ENCODE measurements at places on chromosomes 5 and 9.

DNA sequence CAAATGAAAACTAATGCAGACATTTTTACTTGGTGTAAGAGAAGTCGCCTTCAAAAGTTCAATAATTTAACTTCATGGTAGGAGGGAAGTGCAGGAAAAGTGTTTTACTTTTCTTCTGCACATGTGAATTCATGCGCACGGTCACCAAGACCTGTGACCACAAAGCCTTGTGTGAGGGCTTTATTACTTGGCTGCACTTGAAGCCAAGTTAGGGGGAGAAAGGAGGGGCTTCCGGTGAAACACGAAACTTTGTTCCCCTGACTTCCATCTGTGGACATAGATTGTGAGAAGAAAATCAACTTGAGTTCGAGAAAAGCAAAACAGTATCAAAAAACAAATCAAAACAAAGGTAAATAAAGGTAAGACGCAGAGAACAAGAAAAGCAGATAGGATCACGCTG, 239.9 kb downstream of the ROR2 start:
- no peak for DNase-seq

- DNase-seq: no peak
These were observed 48.8 kb upstream of the GOLPH3 start for GRCh38 chr5:32222723-32223470.

DNA sequence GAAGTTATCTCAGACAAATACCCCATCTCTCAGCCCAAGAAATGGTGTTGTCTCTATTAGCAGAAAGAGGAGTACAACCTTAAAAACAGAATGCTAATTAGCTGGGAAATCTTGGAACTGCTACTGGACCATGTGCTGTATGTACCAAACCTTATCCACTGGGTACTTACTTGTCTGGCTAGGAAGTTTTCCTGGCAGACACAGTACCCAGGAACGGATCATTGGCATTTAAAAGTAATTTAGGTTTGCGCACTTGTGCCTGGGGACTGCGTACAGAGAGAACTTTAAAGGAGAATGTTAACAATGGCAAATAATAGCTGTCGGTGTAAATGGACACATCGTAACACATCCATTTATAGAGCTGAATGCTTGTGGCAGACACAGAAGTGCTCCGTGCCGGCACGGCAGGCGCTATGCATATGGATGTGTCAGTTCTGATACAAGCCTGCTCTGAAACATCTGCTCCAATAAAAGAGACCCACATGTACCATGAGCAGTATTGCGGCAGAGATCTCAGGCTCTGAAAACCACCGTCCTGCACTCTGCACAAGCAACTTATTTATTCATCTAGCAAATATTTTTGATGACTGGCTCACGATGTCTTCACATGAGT, 290.6 kb upstream of the PANK3 start:
- DNase-seq: no peak

- no peak for DNase-seq
These were observed 3.0 kb upstream of the UBE2R2 start for GRCh38 chr9:33813712-33814641.

DNA sequence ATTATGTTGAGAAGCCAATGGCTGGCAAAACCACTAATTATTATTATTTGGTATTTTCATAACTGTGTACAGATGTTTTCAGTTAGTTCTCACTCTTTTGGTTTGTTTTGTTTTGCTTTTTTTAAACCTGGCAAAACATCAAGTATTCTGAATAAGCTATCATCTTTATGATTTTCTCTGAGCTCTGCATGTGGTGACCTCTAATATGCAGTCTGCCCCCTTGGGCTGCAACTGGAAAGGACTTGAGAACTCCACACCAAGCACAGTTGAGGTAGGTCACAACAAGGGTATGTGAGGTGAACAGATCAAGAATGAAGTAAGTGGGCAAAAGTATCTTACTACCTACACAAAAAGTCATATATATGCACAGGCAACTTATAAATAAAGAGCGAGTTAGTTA, 202.2 kb downstream of the NFIB start:
- DNase-seq: no peak

DNA sequence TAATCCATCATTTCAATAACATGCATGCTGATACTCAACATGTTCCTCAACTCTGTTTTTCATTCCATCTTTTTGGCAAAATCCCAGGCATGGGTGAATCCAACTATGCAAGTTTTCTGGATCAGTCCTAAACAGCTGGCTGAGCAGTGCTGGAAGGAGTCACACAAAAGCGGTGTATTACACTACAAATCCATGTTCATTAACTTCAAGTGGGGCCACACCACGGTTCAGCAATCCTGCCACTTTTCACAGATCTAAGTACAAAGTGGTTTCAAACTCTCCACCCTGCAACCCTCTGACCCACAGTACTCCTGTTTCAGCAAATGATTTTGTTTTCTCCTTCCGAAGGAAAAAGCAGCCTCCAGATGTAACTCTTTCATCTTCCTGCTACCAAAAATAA, 222.5 kb downstream of the EPB41L4A start:
- DNase-seq: no peak

- no peak for DNase-seq
These were observed 130.3 kb downstream of the RGS3 start for GRCh38 chr9:113593682-113594281.

DNA sequence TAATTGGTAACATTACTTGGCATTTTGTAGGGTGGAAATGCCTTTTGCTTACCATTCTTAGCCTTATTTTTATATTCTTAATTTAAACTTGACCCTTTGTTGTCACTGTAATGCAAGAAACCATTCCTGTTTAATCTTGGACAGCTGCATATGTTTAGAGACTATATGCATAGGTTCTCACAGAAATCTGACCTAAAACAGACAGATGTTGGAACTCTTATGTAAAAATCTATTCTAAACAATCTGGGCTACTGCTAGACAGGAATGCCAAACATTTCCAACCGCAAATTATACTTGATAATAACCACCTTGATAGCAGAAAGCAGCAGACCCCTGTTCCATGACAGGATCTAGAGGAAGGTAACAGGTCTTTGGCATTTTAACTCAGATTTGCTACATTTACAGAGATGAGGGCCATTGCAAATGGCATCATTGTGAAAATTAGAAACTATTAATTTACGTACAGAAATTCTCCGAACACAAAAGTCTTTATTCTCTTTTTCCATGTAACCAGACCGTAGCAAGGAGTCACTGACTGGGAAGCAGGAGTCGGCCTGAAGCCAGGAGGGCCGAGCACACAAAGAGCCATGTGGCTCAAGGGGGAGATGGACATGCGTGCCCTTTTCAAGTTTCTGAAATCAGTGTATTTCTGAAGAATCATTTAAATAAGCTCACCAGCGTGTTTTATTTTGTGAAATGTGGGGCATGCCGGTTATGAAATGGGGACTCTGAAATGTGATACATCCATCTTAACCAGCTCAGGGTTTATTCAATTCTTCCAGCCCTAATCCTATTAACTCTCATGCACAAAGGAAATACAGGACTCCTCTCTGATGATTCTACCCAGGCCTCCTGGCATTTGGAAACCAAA, 139.3 kb downstream of the AOPEP start:
- no peak for DNase-seq

DNA sequence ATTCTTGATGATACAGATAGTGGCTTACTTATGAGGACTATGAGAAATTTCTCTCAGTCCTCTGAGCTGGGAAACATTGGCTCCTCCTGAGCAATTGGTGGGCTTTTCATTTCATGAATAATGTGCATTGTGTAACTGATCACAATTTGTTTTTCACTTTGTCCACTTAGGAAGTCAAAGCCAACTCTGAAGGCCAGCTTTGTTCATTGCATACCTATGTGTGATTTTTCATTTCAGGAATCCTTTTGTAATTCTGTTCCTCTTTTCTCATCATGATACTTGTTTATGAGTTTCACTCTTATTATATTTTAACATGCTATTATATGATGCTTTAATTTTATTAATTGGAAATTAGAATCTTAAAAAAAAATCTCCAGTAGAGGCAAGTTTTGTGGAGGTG, 483.0 kb downstream of the EBF1 start:
- DNase-seq: no peak

DNA sequence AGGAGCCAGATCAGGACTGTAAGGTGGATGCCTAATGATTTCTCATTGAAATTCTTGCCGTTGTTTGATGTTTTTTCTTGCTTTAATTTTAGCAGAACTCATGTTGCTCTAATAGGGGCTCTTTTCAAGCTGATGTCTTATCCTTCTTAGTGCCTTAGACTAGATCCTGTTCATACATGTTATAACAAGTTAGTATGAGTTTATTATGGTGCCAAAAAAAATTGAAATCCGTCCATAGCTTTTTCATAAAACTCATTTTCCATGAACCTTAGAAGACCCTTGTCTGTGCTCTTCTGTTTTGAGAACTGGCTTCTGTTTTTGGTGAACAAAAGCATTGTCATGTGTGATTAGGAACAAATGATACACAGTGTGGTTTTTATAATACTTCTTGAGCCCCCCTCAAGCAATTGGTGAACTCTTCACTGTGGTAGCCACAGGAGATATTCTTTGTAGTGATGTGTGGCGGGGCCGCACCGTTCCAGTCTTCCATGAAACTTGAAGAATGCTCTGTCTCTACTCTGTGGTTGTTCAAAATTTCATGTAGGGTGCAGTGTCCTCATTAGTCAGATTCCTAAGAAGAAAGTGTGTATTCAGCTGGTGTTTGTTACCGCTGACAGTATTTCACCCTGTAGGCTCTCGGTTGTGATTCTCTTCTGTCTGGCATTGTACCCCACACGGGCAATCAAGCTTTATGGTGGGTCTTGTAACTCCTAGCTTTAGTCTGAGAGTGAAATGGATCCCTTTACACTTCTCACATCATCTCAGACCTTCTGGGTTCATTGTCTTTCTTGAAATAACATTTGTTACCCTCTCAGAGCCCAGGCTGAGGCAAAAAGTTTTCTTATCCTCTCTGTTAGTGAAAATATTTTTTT, 10.7 kb downstream of the OTULIN start:
- DNase-seq: no peak

GRCh38 chr9:89038382-89039103, 47.3 kb downstream of the S1PR3 start:
- no peak for DNase-seq

DNA sequence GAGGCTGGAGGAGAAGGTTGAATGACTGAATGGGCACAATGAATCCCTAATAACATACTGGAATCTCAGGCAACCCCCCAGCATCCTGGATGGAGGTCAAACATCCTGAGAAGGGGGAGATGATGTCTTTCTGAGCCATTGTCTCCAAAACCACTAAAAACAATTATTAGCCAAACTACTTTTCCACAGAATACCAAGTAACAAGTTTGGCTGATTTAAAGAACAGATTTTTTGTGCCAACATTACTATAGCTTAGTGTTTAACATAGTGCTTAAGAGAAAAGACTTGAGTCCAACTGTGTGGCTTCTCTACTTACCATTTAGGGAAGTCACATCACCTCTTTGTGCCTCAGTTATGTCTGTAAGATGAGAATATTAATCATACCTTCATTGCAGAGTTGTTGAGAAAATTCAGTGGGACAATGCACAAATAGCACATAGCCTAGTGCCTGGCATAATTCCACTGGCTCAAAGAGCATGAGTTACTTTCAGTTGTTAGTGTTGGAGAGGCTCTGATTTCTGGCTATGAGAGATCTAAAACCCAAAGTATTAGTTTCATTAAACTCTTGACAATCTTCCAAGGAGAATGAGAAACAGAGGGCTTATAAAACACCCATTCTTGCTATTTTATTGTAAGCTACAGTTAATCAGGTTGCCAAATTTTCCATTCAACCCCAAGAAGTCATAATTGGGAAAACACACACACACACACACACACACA, 111.3 kb upstream of the NR3C1 start:
- DNase-seq: no peak

- no peak for DNase-seq
These were observed 488.5 kb downstream of the NR2F1-AS1 start for GRCh38 chr5:93092349-93093105.

DNA sequence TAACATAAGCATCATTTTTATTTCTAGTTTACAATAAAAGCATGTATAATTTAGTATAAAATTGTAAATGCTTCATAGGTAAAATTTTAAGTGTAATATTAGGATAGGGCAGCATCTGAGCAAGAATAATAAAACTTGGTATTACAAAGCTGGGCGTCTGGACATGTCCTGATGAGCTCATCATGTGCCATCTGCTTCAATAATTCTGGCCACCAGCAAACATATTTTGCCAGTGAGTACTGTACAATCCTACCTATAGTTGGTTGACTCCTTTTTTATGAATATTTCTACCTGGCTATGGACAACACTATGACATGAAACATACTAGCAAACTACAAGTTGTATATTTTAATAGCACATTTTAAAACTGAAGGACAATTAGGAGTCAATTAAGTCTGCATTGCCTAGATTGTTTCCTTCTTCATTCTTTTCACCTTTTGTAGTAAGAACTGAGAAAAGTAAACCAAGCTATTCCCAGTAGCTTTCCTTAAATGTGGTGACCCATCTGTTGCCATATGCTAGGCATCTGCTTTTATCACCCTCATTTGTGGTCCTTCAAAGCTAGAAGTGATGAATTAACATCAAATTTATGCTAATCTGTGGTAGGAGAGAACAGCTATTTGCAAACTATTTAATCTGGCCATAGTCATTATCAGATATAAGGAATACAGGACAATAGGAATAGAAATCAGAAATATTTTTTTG, 23.4 kb downstream of the LURAP1L start:
- no peak for DNase-seq

DNA sequence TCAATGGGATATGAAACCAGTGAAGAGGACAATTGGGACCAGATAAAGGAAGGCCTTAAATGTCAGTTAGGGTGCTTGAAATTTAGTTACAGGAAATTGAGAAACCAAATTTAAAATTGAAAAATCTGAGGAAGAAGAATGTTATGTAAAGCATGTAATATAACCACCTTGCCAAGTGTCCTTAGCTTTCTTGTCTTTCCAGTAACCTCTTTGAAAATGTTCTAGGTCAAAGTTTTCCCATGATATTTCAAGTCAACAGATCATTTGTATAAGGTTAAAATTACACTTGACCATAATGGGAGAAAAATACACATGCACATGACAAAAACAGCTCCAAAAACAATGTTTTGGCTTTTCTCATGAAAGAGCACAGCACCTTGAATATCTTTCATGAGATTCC, 21.1 kb downstream of the LOX start:
- DNase-seq: no peak

GRCh38 chr5:157978061-157978460, 119.1 kb upstream of the CLINT1 start:
- no peak for DNase-seq

DNA sequence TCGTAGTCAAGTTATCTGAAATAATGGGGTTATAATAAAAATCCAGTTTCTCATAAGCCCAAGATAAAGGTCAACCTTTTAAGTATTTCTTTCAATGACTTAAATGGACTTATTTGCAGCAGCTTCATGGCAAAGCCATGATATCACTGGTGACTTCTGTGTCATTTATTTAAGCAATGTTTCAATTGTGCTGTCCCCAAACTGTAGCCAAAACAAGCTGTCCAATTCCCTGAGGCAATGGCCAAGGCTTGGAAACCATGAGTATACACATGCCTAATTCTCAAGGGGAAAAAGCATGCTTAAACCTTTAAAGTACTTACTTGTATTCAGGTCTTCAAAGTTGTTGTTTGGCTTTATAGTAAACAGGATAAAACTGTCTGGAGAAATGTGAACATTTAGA, 376.4 kb upstream of the TNC start:
- no peak for DNase-seq

GRCh38 chr5:157821822-157822622, 36.9 kb downstream of the CLINT1 start:
- no peak for DNase-seq

All from stimulated activated CD8-positive, alpha-beta memory T cell treated with anti-CD3 and anti-CD28 coated beads, Interleukin-15, amount 100 ng/mL, for 48 hours (primary cell).